Activated T-cell treated with anti-CD3 and anti-CD28 coated beads for 1 hour (primary cell): ENCODE measurements at places on chromosomes 6 and 20.

DNA sequence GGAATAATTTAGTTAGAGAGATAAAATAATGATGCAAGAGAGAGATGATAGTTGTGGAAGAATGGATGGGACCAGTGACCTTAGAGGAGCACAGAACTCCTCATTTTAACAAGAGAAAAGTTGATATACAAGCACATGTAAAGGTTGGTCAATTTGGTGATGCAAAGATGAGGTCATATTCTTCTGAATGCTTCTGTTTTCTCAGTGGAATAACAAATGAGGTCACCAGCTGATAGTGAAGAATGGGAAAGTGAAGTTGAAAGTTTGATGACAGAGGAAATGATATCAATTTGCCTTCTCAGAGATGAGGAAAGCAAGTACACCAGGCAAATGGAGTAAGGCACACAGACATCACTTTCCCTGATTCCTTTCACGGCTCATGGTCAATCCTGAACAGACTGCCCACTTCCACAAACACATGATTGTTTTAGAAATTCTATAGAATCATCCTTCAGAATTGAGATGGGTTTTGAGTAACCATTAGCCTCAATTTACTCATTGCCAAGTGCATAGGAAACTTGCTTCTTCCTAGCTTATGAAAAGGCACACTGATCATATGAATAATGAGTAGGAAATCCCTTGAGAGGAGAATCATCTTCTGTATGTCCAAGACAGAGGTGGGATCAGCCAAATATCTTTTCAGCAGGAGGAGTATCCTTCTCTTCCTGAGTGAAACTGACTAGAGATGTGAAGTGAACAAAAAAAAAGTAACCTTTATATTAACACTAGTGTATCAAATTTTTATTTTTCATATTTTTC is 82.4 kb upstream of the TCF21 start:
- DNase-seq, result no peak

DNA sequence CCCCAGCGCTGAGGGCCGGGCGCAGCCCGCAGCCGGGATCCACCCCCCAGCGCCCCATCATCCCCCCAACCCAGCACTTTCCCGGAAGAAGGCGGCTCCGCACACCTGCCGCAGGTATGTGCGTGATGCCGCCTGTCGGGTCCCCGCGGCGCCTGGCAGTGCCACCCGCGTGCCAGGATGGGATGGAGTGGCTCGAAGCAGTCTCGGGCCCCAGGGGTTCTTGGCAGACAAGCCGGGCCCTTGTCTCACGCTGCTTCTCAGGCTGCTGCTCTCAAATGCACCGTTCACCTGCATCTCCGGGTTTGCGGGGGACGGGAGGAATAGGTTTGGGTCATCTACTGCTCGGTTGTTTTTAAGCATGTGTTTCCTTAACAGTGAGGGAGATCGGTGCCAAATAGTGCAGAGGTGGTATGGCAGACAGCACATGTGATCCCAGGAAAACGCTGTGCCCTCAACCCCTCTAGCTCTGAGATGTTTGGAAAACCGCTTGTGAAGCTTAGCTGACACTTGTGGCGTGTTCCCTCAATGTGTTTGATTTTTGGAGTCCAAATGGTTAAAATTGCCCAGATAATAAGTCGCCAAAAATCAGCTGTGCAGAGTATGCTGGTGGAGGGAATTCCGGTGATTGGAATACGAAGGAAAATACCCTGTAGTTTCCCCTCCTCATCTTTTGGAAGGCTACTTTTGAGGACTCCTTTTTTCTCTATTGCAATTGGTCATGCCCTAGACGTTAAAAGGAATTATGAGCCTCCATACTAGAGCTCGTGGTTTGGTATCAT is 926 bp downstream of the MYLIP start:
- DNase-seq, result peak; percentile 17

DNA sequence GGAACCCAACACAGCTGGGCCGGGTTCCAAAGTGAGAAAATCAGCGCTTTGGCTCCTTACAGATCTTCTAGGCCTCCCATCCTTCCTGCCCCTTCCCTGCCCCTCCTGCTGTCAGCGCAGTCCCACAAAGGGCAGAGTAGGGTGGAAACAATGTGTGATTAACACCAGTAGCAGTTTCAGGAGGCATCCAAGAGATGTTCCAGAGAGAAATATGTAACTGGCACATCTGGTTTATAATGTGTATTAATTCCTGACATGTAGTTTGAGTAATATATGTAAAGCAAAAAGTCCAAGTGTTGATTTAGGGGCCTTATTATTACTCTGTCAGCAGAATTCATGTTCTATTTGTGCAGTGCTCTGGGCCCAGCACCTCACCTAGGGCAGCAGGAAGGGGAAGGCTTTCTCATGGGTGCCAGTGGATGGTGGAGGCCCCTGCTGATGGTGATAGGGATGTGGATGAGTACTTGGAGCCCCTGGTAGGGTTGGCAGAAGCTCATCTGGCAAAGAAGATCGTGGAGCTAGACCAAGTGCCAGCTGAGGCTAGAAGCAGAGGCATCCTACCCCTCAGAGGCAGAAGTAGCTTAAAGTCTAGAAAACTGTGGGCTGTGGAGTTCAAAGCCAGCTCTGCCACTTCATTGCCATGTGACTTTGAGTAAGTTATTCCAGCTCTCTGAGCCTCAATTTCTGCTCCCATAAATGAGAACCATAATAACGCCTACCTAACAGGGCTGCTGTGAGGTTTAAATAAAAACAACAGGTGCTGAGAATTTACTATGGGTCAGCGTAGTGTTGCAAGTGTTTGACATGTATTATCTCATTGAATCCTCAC is 22.4 kb upstream of the RALY start:
- DNase-seq, result no peak

- no peak for DNase-seq
These were observed 104.4 kb upstream of the FAM184A start for GRCh38 chr6:119182875-119183274.

GRCh38 chr20:44543358-44543757 is 21.5 kb upstream of the SERINC3 start:
- DNase-seq, result no peak

DNA sequence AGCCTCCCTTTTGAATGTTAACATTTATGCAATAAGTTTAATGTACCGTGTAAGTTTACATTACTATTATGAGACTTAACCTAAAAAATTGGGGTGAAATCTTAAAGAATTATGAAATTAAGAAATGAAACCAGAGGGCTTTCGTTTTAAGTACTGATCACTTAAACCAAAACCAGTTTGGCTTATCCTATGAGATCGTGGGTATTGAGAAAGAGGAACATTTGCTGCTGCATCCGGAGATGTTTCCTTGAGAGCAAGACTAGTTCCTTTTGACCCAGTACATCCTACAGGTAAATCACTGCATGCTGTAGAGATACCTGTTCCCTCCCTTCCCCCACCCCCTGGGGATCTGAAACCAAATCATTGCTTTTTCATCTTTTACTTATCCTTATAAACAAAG is 201.3 kb downstream of the ESR1 start:
- no peak for DNase-seq

GRCh38 chr20:63361519-63362435 is 628 bp upstream of the CHRNA4 start:
- no peak for DNase-seq

GRCh38 chr20:48571949-48572847 is 255.6 kb downstream of the PREX1 start:
- DNase-seq, result no peak

- no peak for DNase-seq
These were observed 4.1 kb upstream of the TRIM27 start for GRCh38 chr6:28927846-28928245.

GRCh38 chr6:144360401-144360800 is 75.3 kb downstream of the UTRN start:
- DNase-seq, result no peak

- peak; percentile 33 for DNase-seq
These were observed 64.4 kb downstream of the GTF2H5 start for GRCh38 chr6:158232316-158233213.

DNA sequence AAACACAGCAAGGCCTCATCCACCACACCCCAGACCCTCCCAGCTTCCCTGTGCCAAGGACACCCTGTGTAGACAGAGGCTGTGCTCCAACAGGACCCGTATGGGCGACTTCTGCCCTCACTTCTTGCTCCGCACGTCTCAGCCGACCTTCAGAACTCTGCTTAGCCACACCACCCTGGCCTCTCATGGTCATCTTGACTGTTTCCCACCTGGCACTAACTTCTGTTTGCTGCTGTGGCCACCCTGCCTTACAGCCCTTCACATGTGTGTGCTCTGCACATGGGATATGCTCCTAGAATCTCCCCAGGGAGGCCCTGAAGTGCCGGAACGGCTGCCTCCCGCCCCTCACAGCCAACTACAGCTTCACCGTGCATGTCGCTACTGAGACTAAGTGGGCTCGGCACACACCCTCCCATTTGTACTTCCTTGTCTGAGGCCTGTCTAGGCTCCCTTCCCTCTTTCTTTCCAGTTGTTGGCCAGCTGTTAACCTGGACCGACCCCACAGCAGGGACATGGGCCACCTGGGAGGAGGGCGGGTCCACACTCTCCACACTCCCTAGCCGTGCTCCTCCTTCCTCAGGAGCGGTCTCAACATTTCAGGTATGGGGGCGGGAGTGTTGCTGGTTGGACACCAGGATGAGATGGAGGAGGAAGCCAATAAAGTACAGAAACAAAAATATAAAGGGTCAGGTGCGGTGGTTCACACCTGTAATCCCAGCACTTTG is 69.6 kb downstream of the PYGB start:
- DNase-seq, result no peak

DNA sequence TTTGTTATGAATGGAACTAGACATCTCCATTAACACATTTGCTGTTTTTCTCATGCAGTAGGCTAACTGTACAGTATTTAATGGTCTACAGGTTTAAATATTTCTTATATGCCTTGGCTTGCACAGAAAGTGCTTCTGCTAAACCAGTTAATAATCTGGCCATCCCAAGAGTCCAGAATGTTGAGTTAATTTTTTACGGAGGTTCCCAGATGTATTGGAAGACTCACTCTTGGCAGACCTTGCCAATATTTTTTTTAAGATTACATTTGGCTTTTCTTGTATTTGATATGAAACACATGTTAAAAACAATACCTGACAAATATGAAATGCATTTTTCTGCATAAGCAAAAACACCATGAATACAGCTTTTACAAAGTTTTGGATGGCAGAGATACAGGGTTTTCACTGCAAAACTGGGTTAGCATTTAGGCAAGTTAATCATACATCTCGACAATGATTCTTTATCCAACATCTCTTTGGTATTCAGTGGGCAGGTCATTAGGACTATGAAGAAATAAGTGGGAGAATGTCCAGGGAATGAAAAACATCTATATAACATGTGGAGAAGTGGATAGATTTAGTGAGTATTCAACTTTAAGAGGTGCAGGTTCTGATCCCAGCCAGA is 94.0 kb downstream of the SGK1 start:
- no peak for DNase-seq

DNA sequence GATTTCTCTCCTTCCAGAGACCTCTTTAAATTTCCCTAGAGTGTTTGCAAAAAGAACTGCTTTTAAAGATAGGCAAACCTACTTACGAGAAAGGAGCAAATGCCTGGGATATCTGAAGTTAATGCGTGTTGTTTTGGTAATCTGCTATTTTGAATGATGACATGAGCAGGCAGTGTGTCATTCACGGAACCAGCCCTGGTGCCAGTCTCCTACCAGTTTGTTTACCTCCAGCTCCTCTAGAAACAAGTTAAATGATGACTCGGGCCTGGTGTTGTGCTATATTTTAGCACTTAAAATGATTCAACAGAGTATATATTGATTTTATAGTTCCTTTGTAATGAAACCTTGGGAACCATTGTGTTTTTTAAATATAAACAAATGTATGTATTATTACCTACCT is 41.1 kb upstream of the MAP3K4 start:
- DNase-seq, result no peak

- no peak for DNase-seq
These were observed 52.4 kb upstream of the ARMH2 start for GRCh38 chr6:24851086-24851485.

DNA sequence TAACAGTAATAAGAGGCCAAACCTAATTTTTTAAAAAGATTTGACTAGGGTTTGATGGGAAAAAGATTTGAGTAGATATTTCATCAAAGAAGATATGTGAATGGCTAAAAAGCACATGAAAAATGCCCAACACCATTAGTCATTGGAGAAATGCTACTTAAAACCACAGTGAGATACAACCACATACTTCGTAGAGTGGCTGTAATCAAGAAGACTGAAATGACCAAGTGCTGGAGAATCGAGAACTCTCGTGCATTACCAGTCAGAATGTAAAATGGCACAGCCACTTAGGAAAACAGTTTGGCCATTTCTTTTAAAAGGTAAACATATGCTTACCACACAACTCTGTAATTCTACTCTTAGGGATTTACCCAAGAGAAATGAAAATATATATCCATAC is 175.5 kb downstream of the EYA2 start:
- no peak for DNase-seq

DNA sequence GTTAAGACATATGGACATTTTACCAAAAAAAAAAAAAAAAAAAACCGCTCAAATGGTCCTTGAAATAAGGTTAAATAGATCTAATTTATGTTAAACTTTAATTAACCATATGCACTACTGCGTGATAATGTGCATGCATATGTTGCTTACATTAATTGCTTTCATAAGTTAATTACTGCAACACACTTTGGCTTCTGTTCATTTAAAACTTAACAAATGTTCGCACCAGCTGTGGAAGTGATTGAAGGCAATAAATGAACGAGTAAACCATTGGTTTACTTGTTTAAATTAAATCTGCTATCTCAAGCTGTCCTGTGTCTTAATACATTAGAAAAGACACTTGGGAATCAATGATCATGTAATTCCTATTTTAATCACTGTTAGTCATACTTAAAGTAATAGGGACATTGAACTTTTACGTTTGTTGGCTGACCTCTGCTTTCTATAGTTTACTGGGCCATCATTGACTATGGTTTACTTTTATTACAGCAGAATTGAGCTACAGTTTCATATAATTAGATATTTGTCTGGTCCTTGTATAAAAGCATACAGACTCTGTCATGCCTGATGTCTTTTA is 294.7 kb downstream of the KHDC1L start:
- DNase-seq, result no peak

DNA sequence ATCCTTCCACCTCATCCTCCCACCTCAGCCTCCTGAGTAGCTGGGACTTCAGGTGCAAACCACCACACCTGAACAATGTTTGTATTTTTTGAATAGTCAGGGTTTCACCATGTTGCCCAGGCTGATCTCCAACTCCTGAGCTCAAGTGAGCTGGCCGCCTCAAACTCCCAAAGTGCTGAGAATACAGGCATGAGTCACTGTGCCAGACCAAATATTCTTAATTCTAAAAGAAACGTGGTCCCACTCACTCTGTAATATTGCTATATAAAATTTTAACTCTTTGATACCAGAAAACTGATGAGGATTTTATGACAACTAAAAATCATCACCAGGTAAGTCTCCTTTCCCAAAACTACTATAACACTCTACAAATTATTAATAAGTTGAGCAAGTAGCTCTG is 716.8 kb upstream of the GJE1 start:
- DNase-seq, result no peak

- no peak for DNase-seq
These were observed 2.7 kb downstream of the OLIG3 start for GRCh38 chr6:137491478-137491877.
